HepG2 (cell line): ENCODE measurements at places on chromosomes 13 and 19.

- DNase-seq: no peak
These were observed 8.8 kb upstream of the GNG7 start for GRCh38 chr19:2711172-2711874.

DNA sequence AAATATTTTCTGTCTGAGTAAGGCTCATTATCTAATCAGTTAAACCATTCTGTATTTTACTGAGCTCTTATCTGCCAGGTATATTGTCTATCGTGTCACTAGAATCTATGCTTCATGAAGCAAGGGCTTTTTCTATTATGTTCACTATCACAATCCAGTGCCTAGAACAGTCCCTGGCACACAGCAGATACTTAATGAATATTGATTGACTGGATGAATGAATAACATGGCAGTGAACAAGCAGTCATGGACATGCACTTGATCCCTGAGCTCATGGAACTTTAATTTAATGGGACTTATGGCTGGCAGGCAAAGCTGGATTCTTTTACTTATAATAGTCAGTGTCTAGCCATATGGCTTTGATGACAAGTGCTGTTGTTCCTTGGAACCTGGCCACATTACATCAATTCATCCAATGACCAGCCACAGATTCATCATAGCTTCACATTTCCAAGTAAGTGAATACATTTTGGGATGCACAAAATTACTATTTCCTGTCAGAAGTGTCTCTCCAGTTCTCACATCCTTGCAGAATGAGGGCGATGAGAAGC is 214.8 kb downstream of the COG6 start:
- no peak for DNase-seq

DNA sequence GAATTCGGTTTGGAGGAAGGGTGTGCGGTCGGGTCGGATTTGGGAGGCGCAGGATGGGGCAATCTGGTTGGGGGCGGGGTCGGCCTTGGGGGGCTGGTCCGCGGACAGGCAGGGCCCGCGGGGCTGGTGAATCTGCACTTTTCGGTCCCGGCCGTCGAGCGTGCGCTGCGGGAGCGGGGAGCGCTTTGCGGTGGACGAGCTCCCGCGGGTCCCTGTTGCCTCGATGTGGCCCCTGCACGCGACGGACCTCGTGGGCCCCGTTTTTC is 11.9 kb downstream of the PEAK3 start:
- DNase-seq: no peak

DNA sequence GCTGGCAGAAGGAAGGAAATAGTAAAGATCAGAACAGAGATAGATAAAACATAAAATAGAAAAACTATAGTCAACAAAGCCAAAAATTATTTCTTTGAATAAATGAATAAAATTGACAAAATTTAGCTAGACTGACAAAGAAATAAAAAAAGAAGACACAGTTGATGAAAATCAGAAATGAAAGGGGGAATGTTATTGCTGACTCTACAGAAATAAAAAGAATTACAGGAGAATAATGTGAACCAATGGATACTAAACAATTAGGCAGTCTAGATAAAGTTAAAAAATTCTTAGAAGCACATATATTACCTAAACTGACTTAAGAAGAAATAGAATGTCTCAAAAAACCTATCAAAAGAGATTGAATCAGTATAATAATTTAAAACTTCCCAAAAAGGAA is 933.8 kb downstream of the PCDH9 start:
- no peak for DNase-seq

GRCh38 chr13:113443991-113444390 is 9.3 kb downstream of the ADPRHL1 start:
- DNase-seq: no peak

DNA sequence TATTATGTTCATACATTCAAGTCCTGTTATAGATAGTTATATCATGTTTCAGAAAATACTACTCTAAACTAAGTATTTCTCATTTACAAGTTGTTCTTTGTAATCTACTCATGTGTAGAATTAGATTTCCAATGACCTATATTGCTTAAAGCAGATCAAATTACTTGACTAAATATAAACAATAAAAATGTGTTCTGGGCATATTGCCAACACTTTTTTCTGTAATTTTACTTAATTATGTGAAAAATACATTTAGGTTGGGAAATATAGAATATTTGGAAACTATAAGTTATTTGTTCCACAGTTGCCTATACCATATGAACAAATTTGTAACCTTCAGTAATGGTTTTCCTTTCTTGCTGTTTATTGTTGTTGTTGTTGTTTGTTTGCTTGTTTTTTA is 275.2 kb upstream of the PCDH9 start:
- DNase-seq: no peak

- no peak for DNase-seq
These were observed 90.6 kb downstream of the TEX26 start for GRCh38 chr13:31022928-31023530.

GRCh38 chr13:45138282-45138681 is 18.0 kb downstream of the GTF2F2 start:
- DNase-seq: no peak

- DNase-seq: no peak
These were observed 550 bp downstream of the CERS4 start for GRCh38 chr19:8209462-8210378.

GRCh38 chr13:47539317-47539716 is 461.8 kb downstream of the SUCLA2 start:
- no peak for DNase-seq

GRCh38 chr13:72651144-72651543 is 76.3 kb downstream of the MZT1 start:
- DNase-seq: peak; percentile 17

GRCh38 chr13:85313761-85314503 is 485.3 kb downstream of the SLITRK6 start:
- no peak for DNase-seq

DNA sequence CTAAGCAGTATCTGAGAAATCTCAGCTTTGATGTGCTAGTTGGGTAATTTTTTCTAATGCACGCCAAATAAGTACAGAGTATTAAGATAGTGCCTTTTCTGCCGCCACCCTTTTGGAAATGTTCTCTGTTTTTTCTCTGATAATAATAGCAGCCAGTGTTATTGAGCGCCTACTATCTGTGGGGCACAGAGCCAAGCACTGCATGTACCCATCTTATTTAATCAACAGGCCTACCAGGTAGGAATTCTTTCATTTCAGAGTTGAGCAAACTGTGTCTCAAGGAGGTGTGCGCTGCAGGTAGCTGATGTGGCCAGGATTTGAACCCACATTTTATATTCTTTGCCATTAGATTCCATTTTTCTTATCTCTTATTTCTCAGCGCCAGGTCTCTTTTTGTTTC is 1.4 kb downstream of the EPN1 start:
- DNase-seq: no peak

GRCh38 chr19:29690842-29691241 is 24.2 kb downstream of the C19orf12 start:
- DNase-seq: peak; percentile 67

DNA sequence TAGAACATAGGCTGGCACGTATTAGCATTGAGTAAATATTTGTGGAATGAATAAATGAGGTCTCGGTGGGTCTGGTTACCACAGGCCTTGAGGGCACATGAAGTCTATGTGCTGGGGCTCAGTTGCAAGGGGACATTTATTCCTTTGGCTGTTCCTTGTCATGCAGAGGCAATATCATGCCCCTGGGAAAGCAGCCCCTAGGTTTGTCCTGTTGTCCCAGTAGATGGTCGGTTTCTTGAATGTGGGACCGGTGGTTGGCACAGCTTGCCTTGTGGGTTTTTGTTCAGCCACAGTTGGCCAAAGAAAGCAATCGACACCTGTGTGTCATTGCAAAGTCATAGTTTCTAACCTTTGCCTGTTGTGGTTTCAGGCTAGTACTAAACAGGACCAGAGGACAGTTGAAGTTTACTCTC is 24.7 kb upstream of the GPR183 start:
- DNase-seq: no peak

GRCh38 chr13:79108914-79109643 is 297.0 kb downstream of the RBM26 start:
- no peak for DNase-seq

GRCh38 chr13:44273991-44274770 is 99.4 kb upstream of the SERP2 start:
- no peak for DNase-seq

DNA sequence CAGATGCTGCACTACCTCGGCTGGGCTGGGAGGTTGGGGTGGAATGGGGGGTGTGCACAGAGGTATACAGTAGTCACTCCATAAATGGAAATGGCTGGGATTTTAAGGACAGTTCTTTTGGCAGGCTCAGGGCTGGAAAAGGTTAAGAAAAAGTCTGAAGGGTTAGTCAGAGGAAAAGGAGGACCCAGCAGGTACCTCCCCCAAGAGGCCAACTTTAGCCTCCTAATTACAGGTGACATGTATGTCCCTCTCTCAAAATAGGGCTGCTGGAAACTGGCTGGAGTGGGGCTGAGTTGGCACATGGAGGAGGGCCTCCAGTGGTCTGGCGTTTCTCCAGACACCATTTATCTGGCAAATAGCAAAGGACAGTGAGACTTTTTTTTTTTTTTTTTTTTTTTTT is 994 bp downstream of the CCDC194 start:
- DNase-seq: no peak

- peak; percentile 25 for DNase-seq
These were observed 2.2 kb downstream of the TNNT1 start for GRCh38 chr19:55146705-55147273.

- no peak for DNase-seq
These were observed 4.7 kb downstream of the AKT1S1 start for GRCh38 chr19:49872245-49873128.

DNA sequence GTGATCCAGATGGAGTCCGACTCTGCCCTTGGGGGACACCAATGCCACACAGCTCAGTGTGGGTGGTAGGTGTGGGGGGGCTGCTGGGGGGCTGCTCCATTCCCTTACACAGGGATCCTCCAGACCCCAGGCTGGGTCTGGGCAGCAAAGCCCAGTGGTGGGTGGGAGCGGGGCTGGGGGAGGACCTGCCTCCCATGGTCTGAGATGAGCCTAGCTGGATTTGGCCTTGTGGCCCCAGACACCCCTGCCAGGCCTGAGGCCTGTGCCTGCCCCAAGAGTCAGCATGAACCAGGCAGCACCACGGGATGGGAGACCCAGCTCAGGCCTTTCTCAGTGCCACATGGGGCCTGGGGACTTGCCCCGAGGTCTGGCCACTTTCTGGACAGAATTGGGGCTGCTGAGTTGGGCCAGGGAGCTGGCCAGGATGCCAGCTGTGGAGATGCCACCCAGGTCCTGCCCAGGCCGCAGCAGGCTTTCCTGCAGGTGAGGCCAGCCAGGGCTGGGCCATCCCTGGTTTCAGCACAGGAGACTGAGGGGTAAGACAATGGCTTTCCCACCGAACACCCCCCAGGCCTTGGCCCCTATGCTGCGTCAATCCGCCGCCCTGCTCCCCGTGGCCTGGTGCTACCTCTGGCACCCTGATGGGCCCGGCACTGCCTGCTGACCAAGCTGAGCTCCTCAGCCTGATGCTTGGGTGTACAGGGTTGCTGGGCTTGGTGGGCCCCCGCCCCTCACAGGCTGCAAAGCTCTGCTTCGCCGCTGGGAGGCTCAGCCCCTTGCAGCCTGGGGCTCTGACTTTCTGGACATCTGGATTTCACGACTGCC is 24.2 kb downstream of the CEBPG start:
- DNase-seq: peak; percentile 50

DNA sequence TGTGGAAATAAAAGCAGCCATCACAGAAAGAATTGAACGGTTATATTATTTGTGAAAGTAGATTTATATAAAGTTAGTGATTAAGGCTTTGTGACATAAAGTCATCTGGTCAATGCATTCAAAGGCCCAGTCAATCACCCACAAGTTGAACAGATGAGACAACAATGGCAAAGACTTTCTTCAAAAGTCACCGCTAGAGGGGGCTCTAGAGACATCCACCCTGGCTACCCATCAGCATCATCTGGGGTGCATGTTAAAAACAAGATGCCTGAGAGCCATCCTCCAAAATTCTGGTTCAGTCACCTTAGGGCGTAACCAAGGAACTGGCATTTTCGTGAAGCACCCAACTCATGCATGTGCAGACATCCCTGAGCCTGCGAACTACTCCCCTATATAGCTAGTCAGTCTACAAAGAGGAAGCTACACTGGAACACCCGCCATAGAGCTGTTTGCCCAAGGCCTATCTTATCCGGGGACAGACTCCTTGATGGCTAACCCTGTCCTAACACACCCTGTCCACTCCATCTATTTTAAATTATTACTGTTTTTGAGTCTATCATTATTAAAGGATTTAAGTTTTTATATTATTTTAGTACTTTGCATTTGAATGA is 970.5 kb downstream of the UQCRFS1 start:
- no peak for DNase-seq

DNA sequence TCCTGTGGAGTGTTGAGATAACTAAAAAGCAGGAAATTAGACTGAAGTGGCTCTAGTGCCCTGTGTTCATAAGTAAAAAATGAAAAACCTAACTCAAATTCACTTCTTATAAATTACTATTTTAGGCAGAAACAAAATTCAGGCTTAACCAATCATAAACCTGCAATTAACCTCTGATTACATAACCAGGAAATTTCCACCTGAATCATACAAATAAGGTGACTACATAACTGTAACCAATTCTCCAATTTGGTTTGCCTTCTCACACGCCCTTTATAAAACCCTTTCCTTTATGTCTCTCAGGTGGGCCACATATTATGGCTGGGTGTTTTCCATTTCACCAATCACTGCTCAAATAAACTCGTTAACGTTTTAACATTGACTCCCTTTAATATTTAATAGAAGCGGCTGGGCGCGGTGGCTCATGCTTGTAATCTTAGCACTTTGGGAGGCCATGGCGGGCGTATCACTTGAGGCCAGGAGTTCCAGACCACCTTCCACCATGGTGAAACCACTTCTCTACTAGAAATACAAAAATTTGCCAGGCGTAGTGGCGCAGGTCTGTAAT is 22.9 kb upstream of the ZNF724 start:
- DNase-seq: no peak

DNA sequence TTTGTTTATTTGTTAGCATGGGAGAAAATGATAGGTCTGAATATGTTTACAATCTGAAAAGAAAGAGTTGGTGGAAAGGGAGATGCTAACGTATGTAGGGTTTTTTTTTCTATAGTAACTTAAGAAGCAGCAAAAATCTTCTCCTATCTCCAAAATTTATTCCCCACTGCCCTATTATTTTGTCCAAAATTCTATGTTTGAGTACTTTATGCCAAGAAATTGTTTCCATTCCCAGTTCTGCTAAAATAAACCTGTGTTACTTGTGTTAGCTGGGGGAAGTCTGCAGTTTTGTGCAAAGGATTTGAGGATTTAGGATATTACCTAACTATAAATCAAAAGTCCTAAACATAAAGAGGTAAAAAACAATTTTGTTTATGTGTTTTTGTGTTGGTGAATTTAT is 2770.4 kb upstream of the PCDH20 start:
- DNase-seq: no peak

DNA sequence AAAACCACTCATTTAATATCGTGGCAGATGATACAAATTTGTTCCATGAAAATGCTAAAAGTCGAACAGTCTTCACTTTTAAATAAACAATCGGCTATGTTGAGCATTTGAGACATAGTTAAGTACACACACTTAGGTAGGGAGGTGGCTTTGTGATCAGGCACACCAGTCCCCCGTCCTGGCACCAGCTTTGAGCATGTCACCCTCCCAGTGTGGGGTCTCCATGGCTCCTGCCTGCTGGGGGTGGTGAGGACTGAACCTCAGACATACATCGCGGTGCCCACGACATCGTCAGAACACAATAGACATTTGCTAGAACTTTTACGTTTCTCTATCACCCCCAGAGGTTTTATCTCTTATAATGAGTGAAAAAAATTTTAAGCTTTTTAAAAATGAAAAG is 62.0 kb downstream of the RFX2 start:
- no peak for DNase-seq
